Activated CD8-positive, alpha-beta T cell treated with anti-CD3 and anti-CD28 coated beads for 36 hours (primary cell): ENCODE measurements at places on chromosomes 6 and 20. TPM values are rescaled to one million over a fixed set of nuclear protein-coding genes. Genes with fewer than 3 reads are reported as not detected.
A peak's percentile ranks its signal among the peaks of the same experiment; 100 is the strongest.

The TRIM10 gene
- total RNA-seq = not detected

The GGT7 gene
- 14.2 TPM for total RNA-seq

The NKX2-4 gene
- not detected for total RNA-seq

The LY6G6C gene
- total RNA-seq = not detected

The CSTF1 gene
- total RNA-seq = 63.4 TPM

The CCN5 gene
- not detected for total RNA-seq

The GPR63 gene
- total RNA-seq = 0.69 TPM

The ARFGAP1 gene
- 71.3 TPM for total RNA-seq

GRCh38 chr20:23602241-23602640 lies 3.5 kb downstream of the CST9 start:
- no peak for DNase-seq

DNA sequence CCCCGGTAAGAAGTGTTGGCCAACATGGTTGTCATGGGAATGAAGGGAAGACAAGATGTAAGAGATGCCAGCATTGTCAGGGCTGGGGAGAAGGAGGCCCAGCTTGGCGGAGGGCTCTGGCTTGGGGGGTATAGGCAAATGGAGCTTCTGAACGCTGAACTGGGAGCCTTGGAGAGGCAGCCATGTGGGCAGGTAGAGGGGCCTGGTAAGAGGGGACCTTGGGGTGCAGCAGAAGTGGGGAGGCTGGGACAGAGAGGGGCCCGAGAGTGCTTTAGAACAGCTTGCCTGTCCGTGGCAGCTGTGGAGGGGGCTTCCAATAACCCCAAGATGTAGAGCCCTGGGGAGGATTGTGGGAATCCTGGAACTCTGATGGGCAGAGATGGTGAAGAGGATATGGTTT lies 3.0 kb downstream of the SLC22A1 start:
- no peak for DNase-seq

DNA sequence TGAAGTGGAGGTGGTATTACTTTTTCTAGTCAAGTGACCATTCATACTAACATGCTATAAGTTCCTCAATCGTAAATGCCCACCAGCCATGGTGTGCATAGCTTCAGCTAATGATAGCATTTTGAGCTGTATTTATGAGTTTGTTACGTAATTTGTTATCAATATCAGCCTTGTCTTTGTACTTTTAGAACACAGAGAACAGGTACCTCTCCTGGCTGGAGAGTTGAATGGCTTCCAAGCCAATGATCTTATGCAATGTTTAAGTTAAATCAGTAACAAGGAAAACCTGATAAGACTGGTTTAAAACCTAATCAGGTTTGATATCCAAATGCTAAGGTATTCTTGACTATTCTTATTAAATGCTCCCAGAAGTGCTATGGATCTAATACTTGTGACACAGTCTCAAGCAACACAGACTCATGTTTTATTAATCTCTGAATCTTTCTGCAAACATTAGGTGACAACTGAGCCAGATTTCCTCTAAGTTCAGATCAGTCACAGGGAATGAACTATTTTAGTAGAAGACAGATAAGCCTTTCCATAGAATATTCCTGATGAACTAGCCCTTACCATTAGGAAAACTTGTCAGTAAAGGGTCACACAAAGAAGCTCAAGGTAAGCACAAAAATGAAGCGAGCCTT lies 154.8 kb downstream of the PTPRK start:
- no peak for DNase-seq

GRCh38 chr6:1042583-1043457 lies 269.1 kb upstream of the FOXQ1 start:
- no peak for DNase-seq

GRCh38 chr6:160798625-160799024 lies 96.6 kb downstream of the PLG start:
- no peak for DNase-seq

DNA sequence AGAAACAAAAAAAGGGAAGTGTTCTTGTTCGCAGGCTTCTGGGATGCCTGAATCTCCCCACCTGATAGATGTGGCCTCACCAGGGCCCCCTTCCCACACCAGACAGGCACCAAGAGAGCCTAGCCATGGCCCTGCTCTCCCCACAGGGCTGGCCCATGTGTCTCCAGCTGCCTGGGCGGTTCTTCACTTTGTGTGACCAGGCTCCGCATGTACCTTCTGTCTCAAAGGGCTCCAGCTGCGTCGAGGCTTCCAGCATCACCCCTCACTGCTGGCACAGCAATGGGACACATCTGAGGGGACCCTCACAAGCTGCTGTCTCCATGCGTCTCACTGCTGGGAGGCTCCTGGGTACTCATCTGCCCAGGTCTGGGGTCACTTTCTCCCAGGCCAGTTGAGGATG lies 362.9 kb downstream of the ZFAND3 start:
- DNase-seq = no peak

DNA sequence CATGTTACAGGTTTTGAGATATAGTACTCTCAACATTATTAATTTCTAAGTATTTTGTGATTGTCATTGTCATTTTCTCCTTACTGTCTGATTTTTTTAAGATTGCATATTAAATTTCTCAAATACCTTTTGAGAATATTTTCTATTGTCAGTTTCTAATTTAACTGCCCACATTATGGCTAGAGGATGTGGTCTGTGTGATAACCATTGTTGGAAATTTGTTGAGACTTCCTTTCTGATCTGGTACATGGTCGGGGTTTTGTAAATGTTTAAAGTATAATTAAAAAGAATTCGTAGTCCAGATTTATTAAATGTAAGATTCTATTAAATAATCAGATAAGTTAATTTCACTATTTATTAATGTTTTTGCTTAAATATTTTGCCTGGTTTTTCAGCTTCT lies 60.1 kb downstream of the SLX4IP start:
- DNase-seq = no peak

DNA sequence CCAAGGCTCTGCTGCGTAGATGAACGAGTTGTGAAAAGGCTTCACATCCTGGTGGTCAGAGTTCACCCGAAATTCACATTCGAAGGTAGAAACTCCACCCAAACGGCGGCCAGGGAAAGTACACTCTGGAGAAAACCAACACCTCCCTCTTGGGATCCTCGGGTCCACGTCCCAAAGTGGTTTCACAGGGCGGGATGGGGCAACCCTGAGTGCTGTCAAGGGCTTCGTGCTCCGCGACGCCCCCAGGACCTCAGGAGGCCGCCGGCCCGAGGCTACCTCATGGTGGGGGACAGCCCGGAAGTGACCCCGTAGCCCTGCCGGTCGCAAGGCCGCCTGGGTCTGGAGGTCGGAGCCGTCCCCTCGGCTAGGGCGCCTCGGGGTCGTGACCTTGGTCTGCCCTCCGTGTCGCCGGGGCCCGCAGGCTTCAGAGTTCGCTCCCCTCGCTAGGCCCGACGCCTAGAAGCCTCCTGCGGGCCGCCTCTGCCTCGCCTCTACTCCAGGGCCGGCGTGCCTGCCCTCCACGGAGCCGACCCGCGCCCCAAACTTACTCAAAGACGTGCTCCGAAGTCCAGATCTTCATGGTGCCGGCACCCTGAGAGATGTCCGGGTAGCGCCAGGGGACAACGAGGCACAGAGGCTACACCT lies at the start of gene PRELID3B:
TSS of gene PRELID3B (minus strand) at position 636 of the 645 bp plus-strand sequence. CDS start at position 580, 56 bp downstream.
- DNase-seq = no peak

DNA sequence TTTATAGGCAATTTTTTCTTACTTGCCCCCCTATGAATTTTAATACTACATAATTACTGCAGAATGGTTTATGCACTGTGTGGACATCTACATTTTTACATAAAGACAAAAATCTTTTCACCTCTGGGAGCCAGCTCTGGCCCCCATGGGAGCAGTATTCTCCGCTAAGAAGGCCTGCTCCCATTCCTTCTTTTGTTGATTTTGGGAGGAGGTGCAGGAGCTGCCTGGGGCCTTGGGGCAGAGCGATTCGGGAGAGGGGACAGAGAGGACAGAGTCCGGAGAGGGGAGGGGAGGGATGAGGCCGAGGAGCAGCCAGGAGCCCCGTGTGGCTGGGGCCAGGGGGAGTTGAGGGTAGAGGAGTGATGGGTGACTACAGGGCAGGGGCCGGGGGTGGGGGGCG lies 452.0 kb downstream of the PREX1 start:
- DNase-seq = no peak

DNA sequence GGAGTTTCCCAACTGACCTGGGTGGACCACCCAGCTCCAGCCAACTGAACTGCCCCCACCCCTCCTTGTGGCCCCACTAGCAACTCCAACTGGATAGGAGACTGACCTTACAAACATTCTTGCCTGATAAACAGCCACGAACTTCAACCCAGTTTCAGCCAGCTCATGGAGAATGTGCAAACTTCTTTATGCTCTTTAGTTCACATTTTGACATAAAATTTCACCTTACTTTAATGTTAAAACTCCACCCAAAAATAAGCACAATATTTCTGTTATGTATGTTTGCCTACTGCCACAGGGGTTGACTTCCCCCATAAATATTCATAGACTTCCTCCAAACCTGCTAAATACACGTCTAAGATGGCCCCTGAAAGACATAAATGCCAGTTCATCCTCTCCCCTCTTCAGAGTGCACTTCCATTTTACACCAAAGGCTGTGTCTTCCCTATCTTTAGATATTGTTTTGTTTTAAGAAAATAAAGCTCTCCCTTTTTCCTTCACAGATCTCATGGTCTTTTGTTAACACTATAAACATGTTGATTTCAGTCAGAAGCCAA lies 643.7 kb downstream of the EPM2A start:
- DNase-seq = no peak

GRCh38 chr6:160121981-160122380 lies 366 bp downstream of the SLC22A1 start:
- no peak for DNase-seq

GRCh38 chr6:12813321-12813720 lies 96.8 kb downstream of the PHACTR1 start:
- DNase-seq = no peak

DNA sequence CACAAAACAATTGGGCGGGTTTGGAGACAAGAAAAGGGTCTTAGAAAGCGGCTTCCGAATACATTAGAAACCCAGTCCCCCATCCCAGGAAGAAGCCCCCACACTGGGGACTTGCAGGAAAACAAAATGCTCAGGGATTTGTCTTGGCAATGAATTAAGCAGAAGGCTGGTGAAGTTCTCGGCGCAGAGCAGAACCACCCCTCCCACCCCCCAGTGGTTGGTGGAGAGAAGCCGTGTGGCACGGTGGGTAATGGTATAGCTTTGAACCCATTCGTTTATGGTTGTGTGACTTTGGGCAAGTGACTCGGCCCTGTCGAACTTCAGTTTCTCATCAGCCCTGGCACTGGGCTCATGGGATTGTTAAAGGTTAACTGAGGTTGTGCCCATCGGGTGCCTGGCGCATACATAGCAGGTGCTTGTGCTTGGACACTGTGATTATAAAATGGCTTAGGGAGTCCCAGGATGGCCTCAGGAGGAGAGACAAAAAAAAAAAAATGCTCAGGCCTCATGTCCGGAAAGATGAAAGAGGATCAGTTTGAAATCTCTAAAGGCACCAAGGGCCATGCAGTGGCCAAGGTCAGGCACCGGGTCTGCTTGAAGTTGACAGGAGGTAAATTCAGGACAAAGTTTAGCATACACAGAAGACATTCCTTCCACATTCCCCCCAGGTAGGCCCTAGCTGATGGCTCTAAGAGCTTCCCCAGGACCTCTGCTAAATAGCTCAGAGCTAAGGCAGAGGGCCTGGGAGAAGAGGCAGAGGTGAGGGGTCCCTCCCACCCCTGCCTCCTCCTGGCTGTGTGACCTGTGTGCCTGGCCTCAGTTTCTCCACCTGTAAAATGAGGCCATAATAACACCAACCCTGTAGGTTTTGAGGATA lies 120.1 kb upstream of the PTPN1 start:
- no peak for DNase-seq

DNA sequence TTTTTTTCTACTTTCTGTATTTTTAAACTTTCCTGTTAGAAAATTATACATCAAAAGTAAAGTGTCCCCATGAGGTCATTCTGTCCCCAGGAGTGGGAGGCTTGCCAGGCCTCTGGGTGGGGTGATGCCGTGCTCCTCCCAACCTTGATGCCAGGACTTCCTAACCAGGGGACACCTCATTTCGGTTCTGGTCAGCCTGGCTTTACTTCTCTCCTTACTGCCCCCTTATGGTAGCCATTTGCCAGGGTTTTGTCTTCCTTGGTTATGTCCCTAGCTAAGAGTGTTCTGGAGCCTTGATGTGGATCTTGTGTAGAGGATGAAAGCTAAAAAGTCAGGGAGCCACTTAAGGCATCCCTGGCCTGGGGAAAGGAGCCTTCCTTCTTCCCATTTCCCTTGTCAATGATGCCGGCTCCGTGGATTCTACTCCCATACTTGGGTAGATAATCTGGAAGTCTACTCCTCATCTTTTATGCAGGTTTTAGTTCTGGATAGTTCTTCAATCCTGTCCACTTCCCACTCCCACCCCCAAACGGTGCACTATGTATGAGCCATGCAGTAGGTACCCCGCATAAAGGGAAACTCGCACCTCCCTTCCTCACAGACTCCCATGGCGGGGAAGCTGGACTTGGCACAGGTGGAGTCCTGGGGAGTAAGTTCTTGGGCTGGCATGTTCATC lies 164.1 kb upstream of the SALL4 start:
- DNase-seq = peak; percentile 30

DNA sequence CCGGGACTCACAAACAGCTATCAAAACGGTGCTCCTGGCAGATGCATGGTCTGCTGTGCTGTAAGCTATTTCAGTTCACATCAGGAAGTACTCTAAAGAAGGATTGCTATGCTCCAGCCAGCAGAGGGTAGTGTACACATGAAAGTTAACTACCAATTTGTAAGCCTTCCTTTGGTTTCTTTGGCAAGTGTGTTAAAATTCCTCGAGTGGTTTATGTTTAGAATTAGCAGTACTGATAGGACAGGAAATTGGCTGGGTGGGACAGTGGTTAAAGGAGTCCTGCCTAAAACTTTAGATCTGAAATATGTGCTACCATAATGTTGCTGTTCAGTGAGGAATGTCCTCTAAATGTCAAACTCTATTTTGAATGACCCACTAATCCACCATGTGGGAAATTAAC lies 47.4 kb downstream of the TRMT11 start:
- peak; percentile 5 for DNase-seq

DNA sequence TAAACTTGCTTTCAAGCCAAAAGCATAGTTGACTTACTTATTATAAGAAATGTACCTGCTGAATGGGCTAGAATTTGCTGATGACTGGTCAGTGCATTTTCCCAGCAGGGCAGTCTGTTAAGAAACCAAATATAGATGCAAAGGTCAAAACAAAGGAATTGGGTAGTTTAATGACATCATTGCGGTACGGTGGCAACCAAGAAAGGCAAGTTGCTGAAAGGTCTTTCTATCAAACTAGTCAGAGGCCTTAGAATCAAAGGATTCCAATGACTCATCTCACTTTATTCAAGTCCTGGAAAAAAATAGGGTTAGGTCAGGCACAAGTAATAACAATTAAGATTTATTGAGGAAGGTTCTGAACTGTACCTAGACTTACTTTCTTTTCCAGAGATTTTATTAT lies 76.4 kb downstream of the KIZ start:
- no peak for DNase-seq
